Aorta (tissue), 5 donors: ENCODE measurements at places on chromosomes 7 and 10. TPM values are rescaled to one million over a fixed set of nuclear protein-coding genes. Genes with fewer than 3 reads are reported as not detected.

Gene PON3
- 5.5 TPM for total RNA-seq

Gene EBLN1
- total RNA-seq: not detected

Gene TMEM209
- 11.7 TPM for total RNA-seq

Gene FRA10AC1
- 32.5 TPM for total RNA-seq

Gene FAM221A
- total RNA-seq: 8.5 TPM

Gene AUTS2
- total RNA-seq: 89.1 TPM

Gene GHITM
- 88.3 TPM for total RNA-seq

Gene CUL1
- total RNA-seq: 49.7 TPM

Gene WEE2
- total RNA-seq: 0.12 TPM

Gene PLEKHA8
- 13.5 TPM for total RNA-seq

Gene SSC4D
- 0.58 TPM for total RNA-seq

Gene MRC1
- 73.9 TPM for total RNA-seq

Gene FEZF1
- total RNA-seq: not detected

Gene SYNPO2L
- 0.13 TPM for total RNA-seq

Gene TSPAN15
- 16.8 TPM for total RNA-seq

Gene SMIM30
- total RNA-seq: 31.6 TPM
